Spinal cord (tissue), 10 donors: ENCODE measurements at places on chromosomes 2 and 18. TPM values are rescaled to one million over a fixed set of nuclear protein-coding genes. Genes with fewer than 3 reads are reported as not detected.
A peak's percentile ranks its signal among the peaks of the same experiment; 100 is the strongest.

DNA sequence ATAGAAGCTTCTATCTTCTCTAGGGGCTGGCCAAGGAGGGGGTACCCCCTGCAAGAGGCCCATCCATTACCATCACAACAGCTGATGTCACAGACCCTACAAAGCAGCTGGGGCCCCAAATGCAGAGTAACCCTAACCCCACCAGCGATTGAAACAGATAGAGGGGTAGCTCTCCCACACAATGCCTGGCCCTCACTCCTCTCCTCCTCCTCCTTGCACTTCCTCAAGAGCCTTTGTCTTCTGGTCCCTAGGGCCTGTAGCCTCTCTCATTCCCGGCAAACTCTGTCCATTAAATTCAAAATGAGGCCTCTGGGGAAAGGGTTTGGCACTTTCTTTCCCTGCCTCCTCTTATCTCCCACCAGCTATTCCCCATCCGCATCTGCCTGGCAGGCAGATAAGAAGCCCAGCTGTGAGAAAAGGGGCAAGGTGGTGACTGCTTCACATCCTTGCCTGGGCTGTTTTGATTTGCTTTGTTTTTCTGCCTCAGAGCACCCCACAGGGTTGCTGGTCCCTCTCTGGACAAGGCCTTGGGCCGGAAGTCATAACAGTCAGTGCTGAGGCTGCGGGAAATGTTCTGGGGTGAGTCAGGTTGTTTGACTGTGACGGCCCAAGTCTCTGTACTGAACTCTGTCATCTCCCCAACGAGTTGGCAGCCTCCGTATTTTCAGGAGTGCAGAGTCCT, 26.1 kb upstream of the CYP26B1 start:
- H3K4me3 ChIP-seq, result no peak overlapping the region
- H3K27ac ChIP-seq, result no peak overlapping the region
- DNase-seq, result no peak
- peaks cover 5% of the 10 kb centered on the region for H3K4me1 ChIP-seq

DNA sequence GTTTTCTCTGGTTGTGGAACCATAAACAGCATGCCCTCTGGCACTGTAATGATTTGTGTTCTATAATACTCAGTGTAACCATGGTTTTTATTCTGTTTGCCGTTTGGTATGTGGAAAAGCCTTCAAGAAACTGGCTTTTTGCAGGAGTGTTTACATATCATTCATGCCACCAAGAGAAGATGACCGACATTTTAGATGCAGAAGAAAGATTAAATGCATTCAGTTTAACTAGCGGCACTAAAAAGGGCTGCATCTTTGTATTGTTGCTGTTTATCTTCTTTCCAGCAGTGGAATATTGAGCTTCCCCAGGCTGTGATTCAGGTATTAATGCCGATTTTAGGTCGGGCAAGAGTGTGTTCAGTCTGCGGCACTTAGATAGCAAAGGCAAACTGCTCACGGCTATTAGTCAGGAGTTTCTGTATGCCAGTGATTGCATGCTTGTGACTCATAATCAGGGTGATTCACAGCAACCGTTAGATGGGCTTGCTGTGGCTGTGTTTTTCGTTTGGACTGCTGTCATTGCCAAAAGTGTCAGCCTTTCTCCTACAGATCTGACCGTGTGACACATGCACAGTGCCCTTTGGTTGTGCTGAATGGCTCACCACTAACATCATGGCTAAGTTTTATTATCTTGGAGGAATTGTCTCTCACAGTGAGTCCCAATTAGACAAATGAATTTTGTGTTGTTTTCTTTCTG, 479.7 kb downstream of the PARD3B start:
- peak; percentile 70 for DNase-seq
- no peaks in the 10 kb centered on the region for H3K27me3 ChIP-seq
- no peak overlapping the region for H3K4me3 ChIP-seq
- no peaks in the 10 kb centered on the region for H3K4me1 ChIP-seq
- no peak overlapping the region for H3K27ac ChIP-seq

DNA sequence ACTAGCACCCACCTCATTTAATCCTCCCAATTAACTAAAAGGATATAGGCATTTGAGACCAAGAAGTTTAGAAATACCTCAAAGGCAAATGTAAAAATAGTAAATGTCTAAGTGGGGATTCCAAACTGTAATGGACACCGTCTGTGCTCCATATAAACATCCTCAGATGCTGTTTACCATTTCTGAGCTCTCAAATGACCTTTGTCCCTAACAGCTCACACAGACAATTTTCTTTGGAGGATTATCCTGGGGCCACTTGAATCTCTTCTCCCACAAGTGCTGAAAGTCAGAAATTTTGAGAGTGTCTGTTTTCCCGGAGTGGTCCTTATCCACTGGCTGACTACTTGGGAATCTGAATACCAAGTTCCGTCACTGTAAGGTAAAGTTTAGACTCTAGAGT, 1418.9 kb downstream of the LRP1B start:
- no peaks in the 10 kb centered on the region for H3K36me3 ChIP-seq
- H3K4me1 ChIP-seq, result no peaks in the 10 kb centered on the region
- no peak for DNase-seq
- H3K27ac ChIP-seq, result no peak overlapping the region

DNA sequence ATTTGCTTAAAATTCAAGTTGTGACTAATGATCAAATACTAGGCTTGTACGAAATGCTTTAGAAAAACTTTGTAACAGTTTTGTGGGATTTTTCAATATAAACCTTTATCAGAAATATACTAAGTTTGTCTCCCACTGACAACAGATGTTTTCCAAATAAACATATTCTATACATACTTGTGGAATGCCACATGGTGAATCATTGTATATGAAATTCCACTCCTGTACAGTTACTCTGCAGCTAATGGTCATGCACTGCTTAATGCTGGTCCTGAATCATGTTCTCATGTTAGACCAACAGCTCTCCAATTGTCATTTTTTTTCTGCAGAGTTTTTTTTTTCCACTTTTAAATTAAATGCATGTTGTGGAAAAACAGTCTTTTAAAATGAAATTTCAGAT, 90.1 kb downstream of the DPP4 start:
- H3K27ac ChIP-seq, result no peak overlapping the region
- H3K27me3 ChIP-seq, result no peaks in the 10 kb centered on the region
- no peak for DNase-seq
- H3K4me3 ChIP-seq, result no peak overlapping the region
- H3K36me3 ChIP-seq, result no peaks in the 10 kb centered on the region

GRCh38 chr2:16553226-16553625, 112.4 kb downstream of the CYRIA start:
- H3K4me3 ChIP-seq, result no peak overlapping the region
- no peak for DNase-seq
- no peaks in the 10 kb centered on the region for H3K27me3 ChIP-seq
- no peaks in the 10 kb centered on the region for H3K4me1 ChIP-seq
- no peak overlapping the region for H3K27ac ChIP-seq
- peaks cover 7% of the 10 kb centered on the region for H3K36me3 ChIP-seq

- DNase-seq, result peak; percentile 76
- H3K36me3 ChIP-seq, result no peaks in the 10 kb centered on the region
- peaks cover 42% of the 10 kb centered on the region for H3K4me1 ChIP-seq
- H3K27me3 ChIP-seq, result peaks cover 3% of the 10 kb centered on the region
- no peak overlapping the region for H3K27ac ChIP-seq
- H3K4me3 ChIP-seq, result no peak overlapping the region
These were observed 152.1 kb downstream of the PXDN start for GRCh38 chr2:1591978-1592907.

Gene DAW1
- total RNA-seq, result 5.0 TPM

Gene DCAF17
- 28.5 TPM for total RNA-seq

Gene SERPINB7
- not detected for total RNA-seq
